Heart right ventricle (tissue), 16 donors: ENCODE measurements at places on chromosomes 3 and 15.

- no peak for DNase-seq
Observed at GRCh38 chr3:118817748-118818165, 216.9 kb downstream of the IGSF11 start.

DNA sequence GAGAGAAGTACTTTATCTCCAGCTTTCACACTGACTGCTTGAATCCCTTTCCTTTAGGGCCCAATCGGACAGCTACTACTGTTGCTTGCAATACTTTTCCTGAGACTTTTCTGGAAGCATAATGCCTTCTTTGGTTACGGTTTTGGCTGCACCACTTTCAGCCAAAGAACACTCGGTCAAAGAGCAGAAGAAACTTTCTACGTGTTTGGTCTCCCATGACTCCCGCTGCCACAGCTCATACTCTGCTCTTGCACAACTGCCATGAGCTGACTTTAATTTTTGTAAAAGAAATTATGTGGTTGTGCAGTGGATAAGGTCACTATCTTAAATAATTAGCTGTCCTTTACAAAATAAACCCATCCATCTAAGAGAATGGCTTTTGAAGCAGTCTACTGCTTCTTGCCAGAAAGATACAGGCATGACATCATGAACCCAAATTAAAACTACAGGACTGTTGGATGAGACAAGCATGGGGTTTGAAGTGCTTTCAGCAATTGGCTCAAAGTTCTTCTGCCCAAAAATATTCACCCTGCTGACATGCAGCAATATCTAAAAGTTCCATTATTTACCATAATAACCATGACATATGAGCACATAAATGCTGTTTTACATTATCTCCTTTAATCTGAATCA, 42.0 kb downstream of the PROS1 start:
- peak; percentile 15 for DNase-seq

- DNase-seq, result no peak
Observed at GRCh38 chr15:41424809-41425208, 7.9 kb downstream of the RTF1 start.

GRCh38 chr3:44915702-44916438, 41.5 kb downstream of the TGM4 start:
- no peak for DNase-seq

DNA sequence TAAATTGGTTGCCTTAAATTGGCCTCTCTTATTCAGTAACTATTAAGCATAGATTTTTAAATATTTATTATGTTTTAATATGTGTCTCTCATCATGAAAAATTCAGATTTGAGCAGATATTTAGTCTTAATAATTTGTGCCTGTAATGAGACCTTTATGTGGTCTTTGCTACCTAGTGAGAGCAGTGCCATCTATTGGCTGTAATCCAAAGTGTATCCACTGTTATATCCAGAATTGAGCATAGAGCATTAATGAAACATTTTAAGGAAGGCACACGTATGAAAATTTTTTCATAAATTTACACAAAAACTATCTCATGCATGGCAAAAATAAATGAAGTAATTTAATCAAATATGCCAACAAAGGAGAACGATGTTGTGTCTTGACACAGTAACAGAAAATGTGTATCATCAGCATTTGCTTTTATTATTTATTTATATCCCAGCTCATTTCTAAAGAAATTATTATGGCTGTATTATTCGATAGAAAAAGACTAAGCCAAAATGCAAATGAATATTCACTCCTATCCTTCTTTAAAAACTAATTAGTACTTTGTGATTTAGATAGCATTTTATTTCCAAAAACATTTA, 203.5 kb downstream of the RSRC1 start:
- DNase-seq, result no peak

DNA sequence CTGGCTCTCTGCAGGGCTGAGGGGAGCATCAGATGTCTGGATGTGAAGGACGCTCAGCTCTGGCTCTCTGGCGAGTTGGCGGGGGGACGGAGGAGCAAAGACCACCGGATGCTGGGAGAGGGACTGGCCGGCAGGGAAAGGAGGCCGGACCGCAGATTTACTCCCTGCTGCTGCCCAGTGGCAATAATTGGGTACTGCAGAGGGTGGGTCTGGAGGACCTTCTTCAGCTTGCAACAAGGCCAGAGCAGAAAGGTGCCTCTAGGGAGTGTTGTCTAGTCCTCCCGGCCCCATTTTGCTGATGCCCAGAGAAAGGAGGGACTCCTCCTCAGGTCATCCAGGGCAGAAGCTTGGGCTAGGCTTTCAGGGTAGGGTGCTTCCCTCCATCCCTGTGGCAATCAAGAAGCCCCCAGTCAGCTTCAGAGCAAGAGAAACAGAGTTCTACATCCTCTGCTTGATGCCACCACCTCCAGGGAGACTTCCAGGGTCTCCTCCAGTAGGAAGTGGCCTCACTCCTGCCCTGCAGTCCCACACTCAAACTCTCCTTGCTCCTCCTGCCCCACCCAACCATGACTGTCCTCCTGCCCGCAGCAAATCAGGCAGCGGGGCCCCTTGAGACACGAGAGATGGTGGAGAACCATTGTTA, 20.3 kb upstream of the CSPG4 start:
- peak; percentile 70 for DNase-seq

DNA sequence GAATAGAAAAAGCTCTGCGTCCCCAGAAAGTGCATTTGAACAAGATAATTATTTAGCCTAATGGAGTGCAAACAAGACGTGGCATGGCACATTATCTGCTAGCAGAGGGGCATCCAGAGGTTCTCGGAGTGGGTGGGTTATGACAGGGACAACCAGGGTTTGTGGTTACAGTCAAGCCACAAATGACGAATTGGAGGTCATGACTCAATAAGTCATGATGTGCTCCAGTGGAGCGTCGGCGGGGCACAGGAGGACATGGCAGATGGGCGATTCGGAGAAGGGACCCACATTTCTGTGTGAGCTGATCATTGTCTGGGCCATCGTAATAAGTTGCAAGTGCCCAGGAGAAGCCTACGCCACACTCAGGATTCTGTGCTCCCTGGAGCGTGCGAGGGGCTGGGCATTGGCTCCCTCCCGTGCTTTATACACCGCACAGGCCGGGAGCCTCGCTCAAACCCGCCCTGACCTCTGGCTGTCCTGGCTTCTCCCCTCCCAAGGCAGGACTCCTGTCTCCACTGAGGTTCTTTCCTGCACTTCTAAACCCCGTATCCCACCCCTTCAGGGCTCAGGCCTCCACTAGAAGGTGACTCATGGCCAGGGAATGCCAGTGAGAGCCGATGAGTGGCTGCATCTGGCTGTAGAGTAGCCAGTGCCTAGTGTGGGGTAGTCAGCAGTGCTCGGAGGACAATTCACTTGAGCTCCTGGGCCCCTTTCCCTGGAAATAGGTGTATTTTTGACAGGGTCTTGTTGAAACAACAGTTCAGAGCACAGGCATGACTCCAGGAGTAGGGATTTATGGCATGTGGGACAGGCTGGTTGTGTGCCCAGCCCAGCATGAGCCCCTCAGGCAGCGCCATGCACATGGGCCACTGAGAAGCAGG, 67.4 kb downstream of the GRIP2 start:
- DNase-seq, result no peak

DNA sequence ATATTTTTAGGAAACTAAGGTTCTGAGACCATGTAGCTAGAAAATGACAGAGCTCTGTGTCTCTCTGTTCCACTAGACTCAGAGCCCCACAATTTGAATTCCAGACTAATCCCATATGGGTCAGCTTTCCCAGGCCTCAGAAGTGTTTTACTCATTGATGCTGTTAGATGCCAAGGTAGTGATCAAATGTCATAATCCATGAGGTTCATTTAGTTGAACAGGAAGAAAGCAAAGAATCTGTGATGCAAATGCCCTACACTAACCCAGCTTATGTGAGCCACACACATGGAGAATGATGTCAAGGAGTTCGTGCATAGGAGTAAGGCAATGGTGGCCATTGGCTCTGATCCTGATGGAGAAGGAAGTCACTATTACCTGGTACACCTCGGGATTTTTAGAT, 363.4 kb upstream of the RARB start:
- DNase-seq, result no peak

GRCh38 chr3:107861904-107862303, 228.9 kb downstream of the CD47 start:
- DNase-seq, result no peak

- no peak for DNase-seq
Observed at GRCh38 chr15:80157215-80157614, 4.4 kb downstream of the FAH start.

DNA sequence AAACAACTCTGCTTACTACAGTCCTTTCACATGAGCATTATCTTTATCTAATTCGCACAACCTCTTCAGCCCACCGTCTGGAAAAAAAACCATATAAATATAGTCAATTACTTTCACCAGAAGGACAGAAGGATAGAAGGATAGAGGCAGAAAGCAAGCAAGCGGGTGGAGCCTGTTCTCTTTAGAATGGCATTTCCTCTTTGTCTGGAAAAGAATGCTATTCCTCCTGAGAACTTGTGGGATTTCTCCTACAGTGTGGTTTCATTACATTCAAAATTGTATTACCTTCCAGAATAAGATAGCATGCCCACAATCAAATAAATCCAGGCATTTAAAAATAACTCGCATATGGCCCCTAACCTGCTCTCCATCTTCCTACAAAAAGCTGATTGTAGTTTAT, 23.1 kb downstream of the SLC30A4 start:
- DNase-seq, result no peak

- DNase-seq, result no peak
Observed at GRCh38 chr3:25349828-25350724, 78.0 kb upstream of the RARB start.

- DNase-seq, result no peak
Observed at GRCh38 chr3:119829420-119829819, 47.5 kb downstream of the NR1I2 start.

GRCh38 chr3:10876661-10877060, 60.6 kb downstream of the SLC6A11 start:
- no peak for DNase-seq

DNA sequence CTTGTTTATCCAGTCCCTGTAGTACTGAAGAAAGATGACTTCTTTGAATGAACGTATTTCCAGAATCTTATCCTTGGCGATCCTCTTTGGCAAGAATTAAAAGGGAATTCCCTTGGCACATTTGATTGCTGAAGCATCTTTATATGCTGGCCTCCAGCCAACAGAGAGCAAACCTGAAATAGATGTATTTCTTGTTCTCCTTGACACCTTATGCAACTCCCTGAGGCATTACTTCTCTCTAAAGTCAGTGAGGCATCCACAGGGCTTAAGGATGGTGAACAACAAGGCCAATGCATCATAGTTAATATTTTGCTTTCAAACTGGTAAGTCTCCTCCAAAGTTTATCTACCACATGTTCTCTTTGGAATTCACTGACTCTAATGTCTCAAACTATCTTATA, 450.9 kb upstream of the THRB start:
- no peak for DNase-seq

DNA sequence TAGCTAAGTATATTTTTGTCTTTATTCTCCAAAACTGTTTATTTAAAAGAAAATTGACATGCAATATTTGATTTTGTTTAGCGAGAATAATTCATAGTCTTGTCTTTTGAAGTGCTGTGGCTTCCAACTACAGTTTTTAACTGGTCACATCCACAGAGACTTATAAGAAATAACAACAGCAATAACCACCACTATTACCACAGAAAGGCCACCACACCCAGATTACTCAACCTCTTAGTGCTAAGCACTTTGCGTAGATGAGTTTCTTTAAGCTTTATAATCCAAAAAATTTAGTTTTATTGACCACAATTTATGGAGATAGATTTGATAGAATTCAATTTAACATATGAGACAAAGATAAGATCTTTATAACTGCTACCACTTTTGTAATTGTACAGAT, 468.4 kb upstream of the UBE2E2 start:
- no peak for DNase-seq

DNA sequence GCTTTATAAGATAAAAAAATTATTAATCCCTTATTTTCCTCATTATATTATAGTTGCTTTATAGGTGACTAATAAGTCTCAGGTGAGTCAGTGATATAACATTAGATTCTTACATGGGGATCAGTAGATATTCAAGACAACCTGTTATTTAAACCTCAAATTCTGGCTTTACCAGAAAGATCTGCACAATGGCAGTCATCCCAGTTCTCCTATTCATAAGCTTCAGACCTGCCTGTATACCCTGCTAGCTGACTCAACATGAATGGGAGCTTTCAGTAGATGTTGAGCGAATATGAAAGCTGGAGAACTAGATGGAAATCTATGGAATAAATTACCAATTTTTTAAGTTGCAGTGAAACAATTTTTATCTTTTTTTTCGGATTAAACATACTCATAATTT, 20.5 kb upstream of the CCDC54 start:
- no peak for DNase-seq
